Hematopoietic multipotent progenitor cell treated with erythropoietin and hydrocortisone succinate and interleukin-3 and kit ligand, for 15 days (in vitro differentiated cells): ENCODE measurements at places on chromosomes 13 and 19.
A peak's percentile ranks its signal among the peaks of the same experiment; 100 is the strongest.

- no peak for DNase-seq
Measured at GRCh38 chr19:49458567-49458903, 5.5 kb downstream of the ALDH16A1 start.

DNA sequence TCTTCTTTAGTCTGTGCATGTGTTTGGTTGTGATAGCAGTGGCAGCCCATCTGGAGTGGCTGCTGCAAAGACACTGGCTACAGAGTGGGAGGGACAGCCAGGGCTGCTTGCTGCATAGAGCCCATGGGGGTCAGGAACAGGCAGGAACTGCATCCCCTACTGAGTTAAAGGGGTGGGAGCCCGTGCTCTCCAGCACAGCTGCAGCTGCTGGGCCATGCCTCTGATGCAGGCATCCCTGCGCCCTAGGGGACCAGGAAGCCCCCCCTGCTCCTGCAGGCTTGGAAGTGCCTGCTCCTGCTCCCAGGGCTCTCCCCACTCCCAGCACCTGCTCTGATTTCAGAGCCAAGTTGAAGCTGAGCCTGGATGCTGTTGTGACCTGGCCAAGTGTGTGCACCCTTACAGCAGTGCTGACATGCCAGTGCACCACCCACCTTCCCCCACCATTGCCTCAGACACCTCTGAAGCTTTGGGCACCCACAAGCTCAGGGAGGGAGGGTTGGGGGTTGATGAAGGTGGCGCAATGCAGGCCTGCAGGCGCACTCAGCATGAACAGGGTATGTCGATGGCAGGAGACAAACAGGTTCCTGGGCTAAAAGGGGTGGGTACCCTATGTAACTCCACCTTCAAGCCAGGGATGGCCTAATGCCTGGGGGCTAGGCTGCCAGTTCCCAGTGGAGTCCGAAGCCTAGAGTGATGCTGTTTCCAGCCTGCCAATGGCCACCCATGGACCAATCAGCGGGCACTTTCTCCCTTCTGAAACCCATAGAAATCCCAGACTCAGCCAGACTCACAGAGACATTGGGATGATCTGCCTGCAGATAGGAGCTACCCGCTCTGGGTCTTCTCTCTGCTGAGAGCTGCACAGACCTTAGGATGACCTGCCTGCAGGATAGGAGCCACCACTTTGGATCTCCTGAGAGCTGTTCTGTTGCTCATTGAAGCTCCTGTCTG lies 919.9 kb upstream of the MIR17HG start:
- no peak for DNase-seq

DNA sequence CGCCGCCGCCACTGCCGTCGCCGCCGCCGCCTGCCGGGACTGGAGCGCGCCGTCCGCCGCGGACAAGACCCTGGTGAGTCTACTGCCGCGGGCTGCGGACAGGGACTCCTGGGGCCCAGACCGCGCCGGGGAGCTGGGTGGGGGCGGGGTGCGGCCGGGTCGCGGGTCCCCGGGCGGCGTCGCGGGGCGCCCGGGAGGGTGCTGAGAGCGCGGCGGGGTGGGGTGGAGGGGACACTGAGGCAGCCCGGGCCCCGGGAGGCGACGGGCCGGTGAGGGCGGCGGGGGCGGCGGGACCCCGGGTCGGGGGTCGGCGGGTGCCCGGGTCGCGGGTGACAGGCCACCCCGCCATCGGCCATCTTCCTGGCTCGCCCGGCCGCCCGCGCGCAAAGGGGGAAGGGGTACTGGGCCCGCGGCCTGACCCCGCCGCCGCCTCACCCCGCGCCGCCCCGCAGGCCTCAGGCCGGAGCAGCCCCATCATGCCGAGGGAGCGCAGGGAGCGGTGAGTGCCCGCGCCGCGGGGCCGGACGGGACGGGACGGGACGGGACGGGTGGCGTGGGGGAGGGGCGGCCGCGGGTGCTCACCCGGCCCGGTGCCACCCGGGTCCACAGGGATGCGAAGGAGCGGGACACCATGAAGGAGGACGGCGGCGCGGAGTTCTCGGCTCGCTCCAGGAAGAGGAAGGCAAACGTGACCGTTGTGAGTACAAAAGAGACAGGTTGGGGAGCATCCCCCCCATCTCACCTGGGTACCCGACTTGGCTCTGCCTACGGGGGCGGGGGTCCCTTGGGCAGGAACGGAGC lies 489 bp downstream of the CCNE1 start:
- peak; percentile 10 for DNase-seq

GRCh38 chr19:41548954-41549688 lies 26.8 kb upstream of the CEACAM21 start:
- peak; percentile 4 for DNase-seq

- no peak for DNase-seq
Measured at GRCh38 chr13:90950160-90950559, 397.3 kb upstream of the MIR17HG start.

- DNase-seq, result no peak
Measured at GRCh38 chr19:13796301-13797057, 1.2 kb downstream of the ZSWIM4 start.

GRCh38 chr13:110914081-110914330 lies 863 bp downstream of the ANKRD10 start:
- peak; percentile 44 for DNase-seq

DNA sequence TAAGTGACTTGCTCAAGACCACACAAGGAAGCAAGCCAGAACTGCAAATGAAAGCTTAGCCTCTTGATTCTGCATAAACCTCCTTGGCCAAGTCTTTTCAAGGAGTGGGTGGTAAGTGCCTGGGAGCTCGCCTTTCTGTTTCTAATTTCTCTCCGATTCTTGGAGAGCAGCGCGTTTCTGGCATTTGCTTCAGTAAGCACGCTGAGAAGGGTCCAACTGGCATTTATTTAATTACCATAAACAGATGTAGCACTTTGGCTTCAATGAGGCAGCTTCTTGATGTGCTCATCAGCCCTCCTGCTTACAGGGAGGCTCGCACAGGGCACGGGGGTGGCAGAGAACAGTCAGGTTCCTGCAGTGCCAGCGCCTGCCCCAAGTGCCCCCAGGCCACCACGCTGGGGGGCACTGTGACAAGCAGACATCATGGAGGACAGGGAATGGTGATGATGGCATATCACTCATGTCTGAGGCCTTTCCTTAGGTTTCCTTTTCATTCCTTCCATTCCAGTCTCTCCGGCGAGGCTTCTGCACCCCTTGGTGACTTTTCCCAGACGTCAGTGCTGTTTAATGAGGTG lies 13.3 kb downstream of the SIAH3 start:
- DNase-seq, result no peak

DNA sequence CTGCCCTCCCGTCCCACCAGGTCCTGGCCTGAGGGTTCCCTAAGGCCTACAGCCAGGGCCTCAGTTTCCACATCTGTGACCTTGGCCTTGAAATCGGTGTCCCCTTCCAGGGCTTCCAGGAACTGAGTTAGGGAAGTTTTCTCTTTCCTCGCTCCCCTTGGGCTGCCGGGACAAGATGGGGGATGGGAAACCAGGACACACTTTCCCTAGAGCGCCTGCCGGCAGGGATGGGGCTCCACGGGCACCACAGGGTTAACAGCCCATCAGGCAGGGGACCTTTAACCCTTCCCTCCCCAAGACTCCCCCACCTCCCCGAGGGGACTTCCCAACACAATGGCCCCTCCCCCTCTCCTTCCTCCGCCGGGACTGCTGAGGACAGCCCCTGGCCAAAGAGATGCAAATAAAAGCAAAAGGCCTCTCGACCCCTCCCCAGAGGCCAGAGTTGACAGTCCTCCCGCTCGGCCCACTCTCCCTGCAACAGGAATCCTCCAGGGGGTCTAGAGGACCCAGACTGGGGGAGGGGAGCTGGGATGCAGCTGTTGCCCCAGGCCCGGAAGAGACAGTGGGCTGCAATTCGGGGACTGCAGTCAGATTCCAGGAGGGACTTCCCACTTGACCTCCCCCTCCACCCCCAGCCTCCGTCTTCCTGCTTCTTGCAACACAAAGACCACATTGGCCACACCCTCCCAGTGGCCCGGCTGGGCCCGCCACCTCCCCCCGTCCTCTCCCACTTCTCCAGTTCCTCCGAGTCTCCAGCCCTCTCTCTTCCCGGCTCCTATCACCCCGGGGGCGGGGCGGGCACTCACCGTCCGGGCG lies 3.4 kb downstream of the BBC3 start:
- DNase-seq, result peak; percentile 54

- DNase-seq, result no peak
Measured at GRCh38 chr13:51501592-51502152, 48.8 kb upstream of the INTS6 start.

- no peak for DNase-seq
Measured at GRCh38 chr13:47611664-47612288, 389.3 kb downstream of the SUCLA2 start.

DNA sequence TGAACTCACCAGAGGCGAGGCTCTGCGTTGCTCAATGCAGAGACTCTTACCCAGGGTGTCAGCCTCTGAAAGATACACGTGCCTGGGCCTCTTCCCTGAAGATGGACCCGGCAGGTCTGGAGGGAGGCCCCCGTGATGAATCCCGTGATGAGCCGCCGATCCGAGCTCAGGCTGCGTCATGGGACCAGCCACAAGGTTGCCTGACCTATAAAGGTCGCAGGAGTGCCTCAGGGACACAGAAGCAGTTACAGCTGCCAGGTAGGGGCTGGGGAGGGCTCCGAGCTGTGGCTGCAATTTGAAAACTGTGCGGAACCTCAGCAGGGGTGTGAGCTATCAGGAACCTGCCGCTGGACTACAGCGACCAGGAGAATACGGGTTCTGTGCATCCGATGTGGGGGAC lies 10.5 kb upstream of the ATP11A start:
- no peak for DNase-seq

GRCh38 chr13:76027131-76027530 lies 391.0 kb downstream of the LMO7 start:
- no peak for DNase-seq

DNA sequence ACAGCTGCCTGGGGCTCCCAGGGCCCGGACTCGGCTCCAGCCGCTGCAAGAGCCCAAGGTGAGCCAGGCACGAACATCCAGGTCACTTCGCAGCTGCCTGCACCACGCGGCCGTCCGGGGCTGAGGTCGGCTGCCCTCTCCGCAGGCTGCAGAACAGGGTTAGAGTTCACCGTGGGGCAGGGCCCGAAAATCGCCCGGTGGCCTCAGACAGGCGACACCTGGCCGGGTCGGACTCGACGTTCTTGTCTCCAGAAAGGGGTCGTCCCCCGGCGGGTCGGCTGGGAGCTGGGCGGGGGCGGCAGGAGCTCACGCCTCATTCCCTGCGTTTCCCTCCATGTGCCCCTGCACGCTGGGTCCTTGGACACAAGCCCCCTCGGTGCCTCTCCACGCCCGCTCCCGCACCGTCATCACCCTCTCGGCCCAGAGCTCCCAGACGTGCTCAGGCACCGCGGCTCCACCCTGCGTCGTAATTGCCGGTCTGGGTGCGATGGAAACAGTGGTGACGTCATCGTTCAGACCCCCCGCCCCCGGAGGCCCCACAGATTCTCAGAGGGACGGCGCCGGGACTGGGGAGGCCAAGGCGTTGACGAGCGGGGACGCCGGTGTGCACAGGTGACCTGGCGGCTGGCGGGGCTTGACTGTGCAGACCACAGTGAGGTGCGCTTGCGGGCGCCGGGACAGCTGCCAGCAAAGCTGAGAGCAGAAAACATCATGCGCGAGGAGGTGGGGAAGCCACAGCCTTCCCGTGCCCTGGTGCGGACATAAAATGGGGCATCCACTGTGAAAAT lies 4.0 kb upstream of the GRIN3B start:
- no peak for DNase-seq

- no peak for DNase-seq
Measured at GRCh38 chr19:8108560-8109445, 40.6 kb downstream of the FBN3 start.

GRCh38 chr19:3324405-3324856 lies 42.0 kb upstream of the NFIC start:
- peak; percentile 62 for DNase-seq

DNA sequence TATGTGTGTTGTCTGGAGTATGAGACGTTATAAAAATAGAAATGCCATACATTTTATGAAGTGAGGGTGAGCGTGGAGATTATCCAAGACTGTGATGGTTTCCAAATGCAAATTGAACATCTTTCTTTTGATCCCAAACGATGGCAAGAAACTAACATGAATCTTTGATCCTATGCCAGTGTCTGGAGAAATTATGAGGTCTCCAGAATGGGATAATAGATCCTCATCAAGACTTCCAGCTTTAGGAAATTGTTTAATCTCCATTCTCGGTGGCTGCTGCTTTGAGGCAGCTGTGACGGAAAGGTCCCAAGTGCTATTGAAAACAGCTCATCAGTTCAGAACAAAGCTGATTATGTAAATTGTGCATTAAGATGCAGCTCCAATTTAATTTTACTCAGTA lies 30.8 kb downstream of the CBY2 start:
- no peak for DNase-seq

DNA sequence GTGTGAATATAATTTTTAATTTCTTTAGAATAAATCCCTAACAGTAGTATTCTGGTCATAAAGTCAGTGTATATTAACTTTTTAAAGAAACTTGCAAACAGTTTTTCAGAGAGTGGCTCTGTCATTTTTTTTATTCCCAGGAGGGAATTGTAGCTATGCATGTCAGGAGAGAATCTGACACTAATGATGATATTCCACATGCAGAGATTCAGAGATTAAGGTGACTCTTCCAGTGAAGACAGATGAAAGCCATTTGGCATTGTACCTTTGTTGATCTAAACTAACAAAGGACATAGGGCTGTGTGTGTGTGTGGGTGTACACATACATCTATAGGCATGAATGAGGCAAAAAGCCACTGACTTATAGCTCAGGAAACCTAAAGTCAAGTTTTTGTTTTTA lies 99.9 kb downstream of the TNFSF13B start:
- no peak for DNase-seq

DNA sequence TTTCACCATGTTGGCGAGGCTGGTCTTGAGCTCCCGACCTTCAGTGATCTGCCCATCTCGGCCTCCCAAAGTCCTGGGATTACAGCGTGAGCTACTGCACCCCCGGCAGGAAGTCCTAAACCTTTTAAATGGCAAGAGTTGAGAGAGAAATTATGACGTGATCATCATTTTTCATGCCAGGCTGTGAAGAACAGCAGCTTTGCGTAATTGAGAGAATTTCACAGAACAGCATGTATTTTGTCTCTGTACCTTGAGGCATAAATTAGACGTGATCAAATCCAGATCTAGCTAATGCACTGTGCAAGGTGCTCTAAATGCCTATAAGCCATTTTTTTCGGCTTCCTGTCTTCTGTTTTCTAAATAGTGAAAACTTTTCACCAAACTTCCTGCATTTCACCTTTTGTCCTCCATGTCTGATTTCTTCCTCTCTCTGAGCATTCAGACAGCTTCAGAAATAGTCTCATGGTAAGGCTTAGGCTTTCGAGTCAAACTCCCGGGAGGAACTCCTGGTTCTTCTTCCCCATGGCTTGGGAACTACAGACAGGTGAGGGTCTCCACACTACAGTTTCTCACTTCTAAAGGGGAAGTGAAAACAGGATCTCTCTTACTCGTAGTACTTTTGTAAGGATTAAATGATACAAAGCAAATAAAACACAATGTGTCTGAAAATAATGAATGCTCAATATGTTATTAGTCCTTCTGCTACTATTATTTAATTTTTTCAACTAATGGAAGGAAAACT lies 51.0 kb downstream of the WDFY2 start:
- DNase-seq, result no peak

- no peak for DNase-seq
Measured at GRCh38 chr19:48190885-48191284, 20.4 kb downstream of the ZSWIM9 start.

- DNase-seq, result no peak
Measured at GRCh38 chr19:48518207-48518606, 6.6 kb upstream of the LMTK3 start.
